ENCODE measurements at places on chromosomes 1 and 21.
A peak's percentile ranks its signal among the peaks of the same experiment; 100 is the strongest.

- no peak for DNase-seq
Measured at GRCh38 chr1:67393240-67393639, 37.0 kb downstream of the SERBP1 start.

DNA sequence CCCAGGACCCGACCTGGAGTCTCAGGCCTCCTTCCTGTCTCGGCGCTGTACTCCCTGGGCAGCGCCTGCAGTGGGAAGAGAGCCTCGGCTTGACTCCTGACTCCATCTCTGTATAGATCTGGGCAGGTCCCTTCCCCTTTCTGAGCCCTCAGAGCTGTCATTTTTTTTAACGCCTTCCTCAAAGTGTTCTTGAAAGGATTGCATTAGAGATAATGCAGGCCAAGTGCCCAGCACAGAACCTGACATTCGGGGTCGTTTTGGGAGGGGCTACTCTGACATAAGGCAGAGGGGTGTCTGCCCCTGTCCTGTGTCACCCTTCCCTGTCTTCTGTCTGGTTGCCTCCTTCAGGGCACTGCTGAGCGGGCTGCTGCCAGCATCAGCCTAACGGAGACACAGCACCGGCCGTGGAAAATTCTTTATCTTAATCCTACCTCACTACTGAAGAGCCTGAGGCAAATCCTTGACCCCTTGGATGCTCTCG lies 271.6 kb downstream of the TRABD2B start:
- no peak for DNase-seq

- DNase-seq, result no peak
Measured at GRCh38 chr1:3348196-3348865, 106.1 kb upstream of the ARHGEF16 start.

DNA sequence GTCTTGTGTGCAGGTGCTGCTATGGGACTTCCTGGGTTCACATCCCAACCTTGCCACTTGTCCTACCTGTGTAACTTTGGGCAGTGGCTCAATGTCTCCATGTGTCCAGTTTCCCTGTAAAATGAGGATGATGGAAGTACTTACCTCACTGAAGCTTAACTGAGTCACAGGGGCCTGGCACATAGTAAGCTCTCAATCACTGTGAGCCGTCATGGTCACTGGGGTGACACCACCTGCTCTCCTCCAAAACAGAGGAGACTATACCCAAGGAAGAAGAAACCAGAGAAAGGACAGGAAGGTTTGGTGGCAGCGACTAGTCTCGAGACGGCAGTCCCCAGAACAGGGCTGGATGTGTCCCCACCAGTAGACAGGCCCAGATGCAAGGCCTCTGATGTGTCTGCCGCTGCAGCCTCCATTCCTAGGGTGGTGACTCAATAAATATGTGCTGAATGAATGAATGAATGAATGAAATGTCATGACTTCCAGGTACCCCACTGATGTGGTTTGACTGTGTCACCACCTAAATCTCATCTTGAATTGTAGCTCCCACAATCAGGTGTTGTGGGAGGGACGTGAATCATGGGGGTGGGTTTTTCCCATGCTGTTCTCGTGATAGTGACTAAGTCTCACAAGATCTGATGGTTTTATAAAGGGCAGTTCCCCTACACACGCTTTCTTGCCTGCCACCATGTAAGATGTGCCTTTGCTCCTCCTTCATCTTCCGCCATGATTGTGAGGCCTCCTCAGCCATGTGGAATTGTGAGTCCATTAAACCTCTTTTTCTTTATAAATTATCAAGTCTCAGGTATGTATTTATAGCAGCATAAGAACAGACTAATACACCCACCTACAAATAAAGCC lies 13.0 kb upstream of the LRP8 start:
- no peak for DNase-seq

GRCh38 chr1:151340870-151341754 lies 5.9 kb downstream of the RFX5 start:
- peak; percentile 65 for DNase-seq
